ELR (cell line): ENCODE measurements at places on chromosomes 5 and 9.

DNA sequence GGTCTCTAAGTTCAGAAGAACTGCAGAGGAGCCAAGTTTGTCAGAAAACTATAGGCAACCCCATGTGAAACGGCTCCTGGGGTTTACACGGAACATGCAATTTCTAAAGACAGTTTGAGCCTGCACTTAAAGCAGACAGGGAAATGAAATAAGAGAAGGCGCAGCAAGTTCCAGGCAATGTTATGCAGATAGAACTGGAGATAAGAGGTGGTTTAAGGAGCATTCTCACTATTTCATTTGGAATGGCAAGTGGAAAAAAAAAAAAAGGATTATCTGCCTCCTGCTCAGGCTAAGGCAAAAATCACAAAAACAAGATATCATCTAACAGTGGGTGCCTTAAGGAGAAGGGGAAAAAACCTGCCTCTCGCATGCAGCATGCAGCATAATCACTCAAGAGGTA lies 2252.4 kb downstream of the MAT2B start:
- DNase-seq, result no peak

DNA sequence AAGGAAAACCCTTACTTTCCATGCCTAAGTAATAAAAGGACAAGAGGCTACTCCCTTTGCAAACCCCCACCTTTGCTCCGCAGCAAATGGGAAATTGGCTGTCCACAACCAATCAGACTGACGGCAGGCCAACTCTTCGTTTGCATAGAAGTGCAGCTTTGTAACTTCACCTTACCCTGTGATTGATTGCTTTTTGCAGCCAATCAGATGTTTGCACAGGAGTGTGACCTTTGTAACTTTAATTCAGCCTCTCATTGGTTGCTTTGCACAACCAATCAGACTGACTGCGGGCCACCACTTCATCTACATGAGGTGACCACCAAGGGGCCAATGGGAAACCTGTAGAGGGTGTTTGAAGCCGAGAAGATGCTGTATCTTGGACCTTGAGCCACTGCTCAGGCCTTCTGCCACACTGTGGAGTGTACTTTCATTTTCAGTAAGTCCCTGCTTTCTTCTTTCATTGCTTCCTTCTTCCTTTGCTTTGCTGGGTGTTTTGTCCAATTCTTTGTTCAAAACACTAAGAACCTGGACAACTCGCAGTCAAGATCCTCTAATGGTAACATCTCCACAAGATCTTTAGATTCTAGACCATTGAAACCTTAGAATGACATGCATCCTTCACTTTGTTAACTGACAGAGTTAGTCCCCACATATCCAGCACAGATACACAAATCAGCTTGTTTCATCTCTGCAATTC lies 51.3 kb upstream of the FREM1 start:
- no peak for DNase-seq

GRCh38 chr5:137370096-137371071 lies 128.7 kb downstream of the SPOCK1 start:
- DNase-seq, result peak; percentile 81

GRCh38 chr9:131734781-131735180 lies 5.1 kb downstream of the RAPGEF1 start:
- DNase-seq, result no peak

GRCh38 chr5:95669985-95670384 lies 12.8 kb downstream of the SPATA9 start:
- no peak for DNase-seq

DNA sequence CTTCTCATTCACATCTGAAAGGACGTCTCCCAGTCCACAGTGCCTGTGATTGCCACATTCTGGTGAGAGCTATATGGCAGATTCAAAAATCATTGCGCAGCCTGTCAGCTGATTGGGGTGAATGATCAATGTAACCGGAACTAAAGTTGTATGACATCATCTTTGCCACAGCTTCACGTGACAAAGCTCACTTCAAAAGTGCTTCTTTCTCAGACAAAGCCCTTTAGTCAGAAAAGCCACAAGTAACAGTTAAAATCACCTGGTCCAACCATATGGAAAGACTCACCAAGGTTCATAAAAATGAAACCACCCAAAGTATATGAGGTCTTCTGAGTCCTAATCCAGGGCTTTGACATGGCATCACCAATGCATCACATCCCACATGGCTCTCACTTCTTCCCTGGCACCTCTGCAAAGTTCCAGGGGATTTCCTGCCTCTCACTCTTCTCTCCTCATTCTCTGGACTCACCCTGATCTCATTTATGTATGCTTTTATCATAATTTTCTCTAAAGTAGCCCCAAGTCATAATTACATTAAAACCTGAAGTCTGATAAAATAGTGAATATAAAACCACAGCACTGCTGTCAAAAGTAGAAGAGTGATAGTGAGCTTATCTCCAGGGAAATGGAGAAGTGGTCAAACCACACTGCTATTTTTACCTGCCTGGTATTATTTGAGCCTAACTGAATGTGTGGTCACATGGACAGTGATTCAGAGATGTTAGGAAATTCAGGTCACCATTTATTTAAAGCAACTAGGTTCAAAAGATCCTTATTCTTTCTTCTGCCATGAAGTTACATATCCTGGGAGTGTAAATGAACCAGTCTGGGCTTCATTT lies 193.1 kb upstream of the PTGER4 start:
- peak; percentile 23 for DNase-seq

- DNase-seq, result peak; percentile 29
These were observed 536.8 kb downstream of the BNC2 start for GRCh38 chr9:16333691-16334090.

GRCh38 chr5:56200971-56201666 lies 32.0 kb downstream of the ANKRD55 start:
- DNase-seq, result peak; percentile 86

- no peak for DNase-seq
These were observed 64.3 kb downstream of the ANGPTL2 start for GRCh38 chr9:127058011-127058644.

GRCh38 chr5:146860213-146860893 lies 18.2 kb downstream of the PPP2R2B start:
- DNase-seq, result no peak

GRCh38 chr5:181186022-181186421 lies 19.0 kb downstream of the TRIM7 start:
- DNase-seq, result no peak

DNA sequence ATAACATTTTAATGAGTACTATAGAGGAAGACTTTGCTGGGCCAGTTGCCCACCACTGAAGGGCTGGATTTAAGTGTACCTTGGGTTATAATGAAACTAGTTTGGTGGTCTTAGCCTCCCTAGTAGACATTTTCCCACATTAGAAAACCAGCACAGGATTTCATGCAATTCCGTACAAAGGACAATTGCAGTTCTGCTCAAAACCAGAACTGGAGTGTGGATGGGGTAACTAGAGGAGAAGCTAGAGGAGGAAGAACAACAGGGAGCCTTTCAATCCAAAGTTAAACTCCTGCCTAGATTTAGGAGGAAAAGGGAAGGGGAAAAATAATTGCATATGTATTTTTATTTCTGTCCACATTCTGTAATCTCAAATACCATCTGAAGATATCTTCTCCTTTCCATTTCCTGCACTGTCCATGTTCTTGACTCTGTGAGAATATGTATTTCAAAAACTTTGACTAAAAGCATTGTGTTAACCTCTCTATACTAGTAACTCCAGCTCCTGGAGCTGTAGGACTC lies 97.5 kb upstream of the SSBP2 start:
- no peak for DNase-seq

DNA sequence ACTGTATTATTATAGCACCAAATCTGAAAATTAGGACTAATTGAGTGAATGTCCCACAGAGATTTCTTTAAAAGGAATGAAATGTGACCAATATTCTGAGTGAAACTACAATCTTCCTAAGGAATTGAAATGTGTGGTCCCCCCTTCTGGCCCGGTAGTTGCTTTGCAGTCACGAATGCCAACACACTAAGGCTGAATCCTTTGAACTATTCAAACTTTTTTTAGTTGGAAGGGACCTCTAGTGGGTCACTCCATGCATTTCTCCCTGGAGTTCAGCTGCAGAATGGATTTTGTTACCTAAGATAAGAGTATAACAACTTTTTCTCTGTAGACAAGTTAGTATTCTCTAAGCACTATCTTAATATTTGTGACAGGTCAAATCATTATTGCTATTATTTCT lies 2.8 kb downstream of the CDH6 start:
- no peak for DNase-seq

DNA sequence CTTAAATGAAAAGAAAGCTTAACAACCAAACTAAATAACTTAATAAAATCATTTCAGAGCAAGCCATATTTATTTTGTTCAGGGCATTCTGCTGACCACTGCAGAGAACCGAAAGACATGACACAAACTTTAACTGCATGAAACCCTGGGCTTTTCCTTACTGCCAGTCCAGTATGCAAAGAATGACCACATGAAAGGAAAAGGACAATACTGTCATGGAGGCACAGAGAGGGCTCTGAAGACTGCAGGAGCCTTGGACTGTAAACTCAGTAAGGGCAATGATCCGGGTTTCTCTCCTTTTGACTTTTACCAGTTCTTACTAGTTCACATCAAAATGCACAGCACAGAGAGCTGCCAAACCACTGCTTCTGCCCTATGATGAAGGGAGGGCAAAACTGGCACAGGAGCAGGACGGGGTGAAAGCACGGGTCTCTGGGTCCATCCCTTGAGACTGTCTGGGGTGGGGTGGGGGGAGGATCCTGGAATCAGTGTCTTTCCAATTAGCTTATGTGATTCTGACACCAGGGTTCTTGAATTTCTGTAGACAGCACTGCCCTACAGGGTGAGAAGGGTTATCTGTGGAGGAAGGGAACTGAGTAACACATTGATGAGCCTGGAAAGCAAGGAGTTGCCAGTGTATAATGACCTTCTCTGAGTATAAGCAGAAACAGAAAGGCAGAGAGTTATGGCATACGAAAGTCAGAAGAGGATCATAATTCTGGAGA lies 44.7 kb downstream of the RNF130 start:
- no peak for DNase-seq

DNA sequence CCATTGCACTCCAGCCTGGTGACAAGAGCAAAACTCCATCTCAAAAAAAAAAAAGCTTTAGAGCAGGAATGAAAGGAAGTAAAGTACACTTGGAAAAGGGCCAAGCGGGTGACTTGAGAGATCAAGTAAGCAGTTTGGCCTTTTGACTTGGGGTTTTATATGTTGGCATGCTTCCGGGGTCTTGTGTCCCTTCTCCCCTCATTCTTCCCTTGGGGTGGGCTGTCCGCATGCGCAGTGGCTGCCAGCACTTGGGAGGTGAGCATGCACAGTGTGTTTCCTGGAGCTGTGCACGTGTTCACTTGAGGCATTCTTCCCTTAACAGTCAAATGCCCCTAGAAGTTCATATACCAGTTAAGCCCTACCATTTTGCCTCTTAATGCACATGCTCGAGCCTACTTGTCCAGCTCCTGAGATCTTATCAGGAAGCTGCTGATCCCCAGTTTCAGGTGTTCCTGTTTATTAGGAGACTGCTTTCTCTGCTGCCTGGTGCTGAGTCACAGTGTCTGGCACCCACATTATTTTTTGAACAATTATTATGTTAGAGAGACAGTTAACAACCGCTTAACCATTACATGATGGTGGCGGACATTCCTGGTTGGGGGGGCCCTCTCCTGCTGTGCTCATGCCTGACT lies 32.6 kb upstream of the PRRC2B start:
- peak; percentile 13 for DNase-seq

- no peak for DNase-seq
These were observed 13.9 kb downstream of the TNIP1 start for GRCh38 chr5:151066920-151067319.

GRCh38 chr9:94885854-94886447 lies 159.5 kb downstream of the AOPEP start:
- DNase-seq, result no peak

DNA sequence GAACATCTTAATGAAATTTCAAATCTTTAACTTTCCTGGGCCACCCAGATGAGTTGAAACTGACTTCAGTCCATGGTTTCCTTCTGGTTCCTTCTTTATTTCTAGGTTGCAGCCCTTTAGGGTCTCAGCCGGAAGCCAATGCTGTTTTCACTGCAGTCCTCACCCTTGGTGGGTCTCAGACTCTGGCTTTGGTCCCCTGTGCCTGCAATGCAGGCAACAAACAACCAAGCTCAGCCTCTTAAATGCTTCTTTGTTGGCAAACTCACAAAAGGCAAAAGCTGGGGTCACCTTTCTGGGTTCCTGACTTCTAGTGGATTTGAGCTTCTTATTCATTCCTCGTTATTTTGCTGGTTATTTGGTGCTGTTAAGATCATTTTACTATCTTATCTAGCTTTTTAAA lies 19.3 kb upstream of the APC start:
- no peak for DNase-seq

DNA sequence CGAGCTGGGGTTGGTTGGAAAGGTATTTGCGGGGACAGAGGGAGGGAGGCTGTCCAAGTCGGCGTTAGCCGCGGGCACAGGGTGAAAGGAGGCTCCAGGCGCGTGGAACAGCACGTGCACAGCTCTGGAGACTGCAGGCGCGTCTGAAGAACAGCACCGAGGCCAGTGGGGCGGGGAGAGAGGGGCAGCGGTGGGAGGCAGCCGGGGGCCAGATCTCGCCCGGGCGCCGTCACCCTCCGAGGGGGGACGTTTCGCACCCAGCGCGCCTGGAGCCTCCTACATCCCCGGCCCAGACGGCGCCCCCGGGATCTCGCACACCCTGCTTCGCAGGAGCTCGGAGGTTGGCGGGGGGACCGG lies 79.6 kb downstream of the NTNG2 start:
- DNase-seq, result no peak

DNA sequence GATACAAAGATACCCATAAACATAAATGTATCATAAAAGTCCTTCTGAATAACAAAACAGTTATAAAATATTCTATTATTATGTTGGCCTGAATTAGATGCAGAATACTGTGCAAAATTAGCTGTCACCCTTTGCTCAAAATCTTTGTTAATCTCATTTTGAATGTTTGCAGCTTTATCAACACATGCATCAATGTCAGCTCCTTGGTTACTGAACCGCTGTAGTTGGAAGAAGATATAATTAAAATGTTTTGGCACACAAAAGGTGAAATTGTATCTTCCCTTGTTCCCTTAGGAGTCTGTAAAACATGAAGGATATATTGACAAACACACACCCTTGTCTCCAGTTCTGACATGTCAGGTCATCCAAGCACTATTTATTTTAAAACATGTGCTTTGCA lies 146.3 kb upstream of the POU5F2 start:
- no peak for DNase-seq

- peak; percentile 32 for DNase-seq
These were observed 79.3 kb downstream of the BRINP1 start for GRCh38 chr9:119289740-119290433.

GRCh38 chr9:91847581-91848091 lies 102.4 kb downstream of the ROR2 start:
- no peak for DNase-seq

DNA sequence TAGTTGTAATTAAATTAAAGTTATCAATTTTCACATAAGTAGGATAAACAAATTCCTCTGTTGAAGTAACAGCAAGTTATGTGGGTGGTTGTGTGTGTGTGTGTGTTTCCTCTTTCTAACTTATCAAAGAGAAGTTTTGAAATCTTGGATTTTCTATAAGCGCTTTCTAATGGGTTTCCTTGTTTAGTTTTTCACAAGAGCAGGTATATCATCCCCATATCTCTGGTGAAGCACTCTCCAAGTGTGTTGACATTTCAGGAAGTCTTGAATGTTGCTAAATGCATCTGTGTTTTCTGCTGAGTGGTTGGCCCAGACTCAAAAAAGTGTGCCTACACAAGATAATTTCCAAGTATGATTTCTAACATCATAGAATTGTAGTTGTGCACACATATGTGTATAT lies 43.3 kb downstream of the PRDM6 start:
- DNase-seq, result no peak

- peak; percentile 100 for DNase-seq
These were observed 463.5 kb upstream of the RGMB start for GRCh38 chr5:98309785-98310598.
